ENCODE measurements at places on chromosomes 16 and 17.

DNA sequence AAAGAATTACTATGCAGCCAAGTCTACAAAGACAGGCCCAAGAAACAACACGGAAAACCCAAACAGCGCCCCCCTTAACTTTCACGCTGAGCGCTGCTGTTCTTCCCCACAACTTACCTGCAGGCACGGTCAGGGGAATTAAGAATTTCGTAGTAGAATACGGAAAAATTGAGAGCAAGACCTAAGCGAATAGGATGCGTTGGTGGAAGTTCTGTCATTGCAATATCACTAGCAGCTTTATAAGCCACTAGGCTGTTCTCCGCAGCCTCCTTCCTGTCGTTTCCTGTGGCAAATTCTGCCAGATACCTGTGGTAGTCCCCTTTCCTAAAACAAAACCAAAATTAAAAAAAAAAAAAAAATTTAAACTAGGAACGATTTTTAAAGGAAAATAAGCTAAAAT, 39.0 kb downstream of the YWHAE start:
- no peak for DNase-seq

DNA sequence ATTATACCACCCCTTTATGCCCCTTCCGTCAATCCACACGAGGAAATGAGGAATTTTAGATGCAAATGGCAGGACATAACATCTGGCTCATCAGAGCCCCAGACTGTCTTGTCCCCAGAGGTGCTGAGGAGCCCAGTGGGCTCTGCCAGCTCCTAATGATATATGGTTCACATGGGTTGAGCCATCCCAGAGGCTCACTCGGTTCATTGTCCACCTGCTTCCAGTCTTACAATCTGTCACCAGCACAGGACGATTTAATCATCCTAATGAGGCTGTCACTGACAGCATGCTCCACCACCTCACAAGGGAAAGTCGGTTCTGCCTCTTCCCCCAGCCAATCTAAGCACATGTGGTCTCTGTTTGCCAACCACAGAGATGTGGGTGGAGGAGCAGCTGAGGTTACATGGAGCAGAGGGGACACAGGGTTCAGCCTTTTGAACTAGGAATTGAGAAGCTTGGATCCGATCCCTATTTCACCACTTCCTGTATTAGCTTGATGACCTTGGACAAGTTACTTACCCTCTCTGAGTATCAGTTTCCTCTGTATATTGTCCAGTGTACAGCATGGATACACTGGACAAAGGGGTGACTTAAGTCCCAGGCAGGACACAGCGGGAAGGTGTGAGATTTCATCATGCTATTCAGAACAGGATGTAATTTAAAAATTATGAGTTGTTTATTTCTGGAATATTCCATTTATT, 27.0 kb upstream of the DHX8 start:
- no peak for DNase-seq

- no peak for DNase-seq
These were observed 517 bp downstream of the RUNDC1 start for GRCh38 chr17:42980766-42981397.

GRCh38 chr16:80058214-80058613, 457.7 kb upstream of the MAF start:
- DNase-seq, result no peak
